Activated CD4-positive, alpha-beta memory T cell treated with anti-CD3 and anti-CD28 coated beads for 36 hours (primary cell): ENCODE measurements at places on chromosomes 3 and 15.

DNA sequence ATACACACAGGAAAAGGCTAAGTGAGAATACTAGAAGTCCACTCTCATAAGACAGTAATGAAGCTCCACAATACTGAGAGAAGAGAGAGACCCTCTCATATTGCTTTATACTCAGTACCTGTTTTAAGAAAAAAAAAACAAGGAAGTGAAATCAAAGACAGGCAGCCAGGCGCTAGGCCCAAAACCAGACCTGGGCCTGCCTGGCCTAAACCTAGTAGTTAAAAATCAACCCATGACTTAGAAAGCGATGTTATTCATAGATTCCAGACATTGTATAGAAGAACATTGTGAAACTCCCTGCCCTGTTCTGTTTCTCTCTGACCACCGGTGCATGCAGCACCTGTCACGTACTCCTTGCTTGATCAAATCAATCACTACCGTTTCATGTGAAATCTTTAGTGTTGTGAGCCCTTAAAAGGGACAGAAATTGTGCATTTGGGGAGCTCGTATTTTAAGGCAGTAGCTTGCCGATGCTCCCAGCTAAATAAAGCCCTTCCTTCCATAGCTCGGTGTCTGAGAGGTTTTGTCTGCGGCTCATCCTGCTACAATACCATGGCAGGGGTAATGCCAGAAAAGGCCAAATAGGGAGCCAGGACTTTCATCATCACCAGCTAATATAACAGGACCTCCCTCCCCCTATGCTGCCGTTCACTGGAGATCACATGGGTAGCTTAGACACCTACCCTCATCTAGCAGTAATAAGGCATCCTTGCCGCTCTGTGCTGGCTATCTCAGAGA is 1294.1 kb downstream of the NSUN3 start:
- no peak for DNase-seq
- H3K4me1 ChIP-seq: no peaks in the 10 kb centered on the region
- no peaks in the 10 kb centered on the region for H3K27me3 ChIP-seq
- no peak overlapping the region for H3K27ac ChIP-seq
- H3K36me3 ChIP-seq: no peaks in the 10 kb centered on the region
- H3K4me3 ChIP-seq: no peak overlapping the region

GRCh38 chr3:171088964-171089754 is 62.6 kb upstream of the SLC2A2 start:
- no peak for DNase-seq
- H3K27ac ChIP-seq: no peak overlapping the region
- peaks cover 21% of the 10 kb centered on the region for H3K36me3 ChIP-seq
- H3K4me1 ChIP-seq: no peaks in the 10 kb centered on the region

DNA sequence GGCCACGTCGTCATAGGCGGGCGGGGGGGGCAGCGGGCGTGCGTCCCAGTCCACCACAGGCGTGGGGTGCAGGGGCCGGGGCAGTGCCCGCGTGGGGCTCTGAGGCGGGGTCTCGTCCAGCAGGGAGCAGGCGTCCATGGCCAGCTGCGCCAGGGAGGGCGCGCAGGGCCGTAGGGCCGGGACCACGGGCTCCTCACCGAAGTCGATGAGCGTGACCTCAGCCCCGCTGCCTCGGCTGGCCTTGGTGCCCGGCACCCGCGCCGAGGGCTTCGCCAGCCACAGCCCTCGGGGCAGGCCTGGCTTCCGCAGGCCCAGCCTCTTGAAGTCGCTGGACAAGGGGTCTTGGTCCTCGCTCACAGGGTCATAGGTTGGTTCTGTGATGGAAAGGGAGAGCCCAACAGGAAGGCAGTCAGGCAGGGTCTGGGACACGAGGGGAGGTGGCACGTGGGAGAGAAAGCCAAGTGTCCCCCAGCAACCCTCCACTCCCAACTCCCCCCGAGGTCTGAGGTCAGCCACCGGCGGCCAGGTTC is 40.0 kb downstream of the TNK2 start:
- H3K4me3 ChIP-seq: no peak overlapping the region
- H3K36me3 ChIP-seq: peaks cover 7% of the 10 kb centered on the region
- no peaks in the 10 kb centered on the region for H3K27me3 ChIP-seq
- no peaks in the 10 kb centered on the region for H3K4me1 ChIP-seq
- no peak for DNase-seq

- no peaks in the 10 kb centered on the region for H3K27me3 ChIP-seq
- DNase-seq: no peak
- no peak overlapping the region for H3K4me3 ChIP-seq
- peaks cover 41% of the 10 kb centered on the region for H3K4me1 ChIP-seq
These were observed 13.1 kb downstream of the FLNB start for GRCh38 chr3:58021072-58021959.

DNA sequence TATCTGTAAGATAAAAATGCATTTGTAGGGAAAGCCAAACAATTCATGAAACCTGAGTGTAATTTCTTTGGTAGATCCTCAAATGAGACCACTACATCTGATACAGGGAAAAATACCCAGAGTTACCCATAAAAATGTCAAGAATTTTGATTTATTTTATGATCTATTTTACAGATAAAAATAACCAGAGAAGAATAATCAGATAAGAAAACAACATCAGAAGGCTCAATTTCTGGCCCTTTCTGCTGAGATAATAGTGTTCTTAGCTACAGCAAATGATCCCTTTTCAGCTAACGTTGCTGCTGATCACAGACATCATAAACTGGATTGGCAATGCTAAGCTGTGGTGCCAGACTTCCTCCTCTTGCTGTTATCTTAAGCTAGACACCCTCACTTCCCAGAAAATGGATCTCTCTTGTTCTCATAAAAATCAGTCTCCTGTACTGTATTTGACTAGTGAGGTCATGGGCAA is 21.3 kb upstream of the TMEM108 start:
- DNase-seq: no peak
- H3K4me1 ChIP-seq: no peaks in the 10 kb centered on the region
- no peak overlapping the region for H3K4me3 ChIP-seq
- peaks cover 5% of the 10 kb centered on the region for H3K27me3 ChIP-seq
- peaks cover 2% of the 10 kb centered on the region for H3K36me3 ChIP-seq

DNA sequence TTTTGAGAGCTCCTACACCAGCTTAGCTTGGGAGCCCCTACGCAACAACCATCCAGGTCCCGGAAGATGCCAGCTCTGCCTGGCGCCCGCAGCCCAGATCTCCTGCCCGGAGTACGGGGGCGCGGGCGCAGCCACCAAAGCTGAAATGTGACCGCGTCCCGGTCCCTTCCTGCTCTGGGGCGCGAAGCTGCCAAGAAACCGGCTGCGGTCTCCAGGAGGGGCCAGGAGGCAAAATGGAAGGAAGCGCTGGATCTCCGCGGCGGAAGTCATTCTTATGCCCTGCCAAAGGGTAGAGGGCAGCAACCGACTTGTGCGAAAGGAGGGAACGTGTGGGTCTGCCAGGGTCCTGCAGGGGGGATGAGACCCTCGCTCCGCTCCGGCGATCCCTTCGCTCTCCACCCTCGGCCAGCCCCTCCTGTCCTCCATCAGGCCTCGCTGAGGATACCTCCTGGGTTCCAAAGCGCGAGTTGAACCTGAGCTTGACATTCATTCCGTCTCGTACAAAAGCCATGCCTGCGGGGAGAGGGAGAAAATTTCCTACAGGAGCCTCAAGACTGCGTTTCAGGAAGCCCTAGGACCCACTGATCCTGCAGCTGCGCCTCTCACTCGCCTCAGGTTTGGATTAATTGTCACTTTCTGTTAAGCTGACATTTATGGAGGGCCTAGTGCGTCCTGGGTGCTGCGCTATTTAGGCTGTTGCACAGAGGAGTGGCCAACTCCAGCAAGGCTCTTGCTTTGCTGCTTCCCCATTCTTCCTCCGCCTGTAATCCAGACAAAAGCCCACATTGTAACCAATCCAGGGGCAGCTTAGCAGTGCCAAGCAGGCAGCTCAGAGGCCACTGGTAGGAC is 98.3 kb upstream of the VGLL3 start:
- peaks cover 10% of the 10 kb centered on the region for H3K4me1 ChIP-seq
- no peaks in the 10 kb centered on the region for H3K36me3 ChIP-seq
- peaks cover 6% of the 10 kb centered on the region for H3K27me3 ChIP-seq
- peak; percentile 20 for DNase-seq
- no peak overlapping the region for H3K27ac ChIP-seq

DNA sequence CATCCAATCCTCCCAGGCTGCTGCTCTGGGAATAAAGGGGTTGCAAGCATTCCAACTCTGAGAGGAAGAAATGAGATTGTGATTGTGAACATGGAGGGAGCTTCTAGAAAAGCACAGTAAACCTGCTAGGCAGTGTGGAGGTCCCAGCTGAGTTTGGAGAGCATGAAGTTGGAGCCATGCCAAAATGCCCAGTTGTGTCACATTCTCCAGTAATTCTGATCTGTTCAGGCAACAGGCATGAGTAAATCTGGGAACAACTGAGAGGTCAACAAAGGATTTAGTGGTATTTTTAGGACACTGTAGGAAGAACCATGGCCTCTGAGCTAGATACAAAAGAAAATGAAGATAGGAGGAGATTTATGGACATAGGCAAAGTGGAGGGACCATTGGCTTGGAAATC is 74.7 kb downstream of the CYP19A1 start:
- H3K4me1 ChIP-seq: peaks cover 8% of the 10 kb centered on the region
- DNase-seq: no peak
- no peak overlapping the region for H3K4me3 ChIP-seq
- peaks cover 23% of the 10 kb centered on the region for H3K27me3 ChIP-seq

DNA sequence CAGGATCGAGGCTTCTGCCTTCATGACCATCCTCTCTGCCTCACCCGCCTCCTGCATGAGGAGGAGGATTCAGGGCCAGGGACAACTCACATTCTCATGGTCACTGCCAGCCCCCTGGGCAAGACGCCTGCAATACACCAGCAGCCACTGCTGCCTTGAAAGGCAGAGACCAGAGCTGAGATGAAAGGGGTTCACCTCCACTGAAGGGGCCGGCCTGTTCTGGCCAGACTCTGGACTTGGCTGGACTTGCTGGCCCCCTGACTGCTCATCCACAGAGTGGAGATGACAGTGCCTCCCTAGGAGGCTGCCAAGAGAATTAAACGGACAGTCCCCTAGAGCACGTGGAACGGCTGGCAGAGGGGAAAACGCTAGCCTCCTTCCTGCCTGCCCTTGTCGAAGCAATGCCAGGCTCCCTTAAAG is 35.2 kb downstream of the MGLL start:
- H3K36me3 ChIP-seq: no peaks in the 10 kb centered on the region
- H3K4me3 ChIP-seq: no peak overlapping the region
- H3K27ac ChIP-seq: no peak overlapping the region

GRCh38 chr15:85831415-85832113 is 36.8 kb upstream of the KLHL25 start:
- H3K36me3 ChIP-seq: no peaks in the 10 kb centered on the region
- peak; percentile 56 for DNase-seq
- no peak overlapping the region for H3K4me3 ChIP-seq
- peaks cover 3% of the 10 kb centered on the region for H3K27me3 ChIP-seq

DNA sequence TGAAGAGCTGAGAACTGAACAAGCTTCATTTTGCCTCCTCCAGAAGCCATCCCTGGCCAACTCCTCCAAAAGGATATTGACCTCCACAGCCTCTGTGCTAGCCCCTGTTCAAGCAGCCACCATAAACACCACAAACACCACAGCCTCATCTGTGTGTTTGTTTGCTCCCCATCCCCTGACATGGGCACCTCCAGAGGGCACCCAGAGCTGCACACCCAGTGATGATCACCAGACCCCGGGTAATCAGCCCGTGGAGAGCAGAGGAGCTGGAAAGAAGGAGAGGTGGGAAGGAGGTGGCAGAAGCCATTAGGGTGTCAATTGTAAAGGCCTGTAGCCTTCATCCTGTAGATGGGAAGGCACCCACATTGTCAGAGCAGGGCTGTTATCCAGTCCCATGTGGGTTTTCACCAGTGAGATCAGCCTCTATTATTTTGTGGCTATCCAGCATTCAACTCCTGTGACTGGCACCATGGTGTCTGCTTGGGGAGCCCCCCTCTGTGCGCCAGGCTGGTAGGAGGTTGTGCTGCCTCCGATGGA is 6.8 kb upstream of the WNT7A start:
- H3K36me3 ChIP-seq: no peaks in the 10 kb centered on the region
- no peak for DNase-seq
- no peak overlapping the region for H3K27ac ChIP-seq
- H3K4me3 ChIP-seq: no peak overlapping the region
- peaks cover 10% of the 10 kb centered on the region for H3K27me3 ChIP-seq
- H3K4me1 ChIP-seq: peaks cover 15% of the 10 kb centered on the region

- no peak for DNase-seq
- peaks cover 8% of the 10 kb centered on the region for H3K27me3 ChIP-seq
- no peak overlapping the region for H3K27ac ChIP-seq
- H3K36me3 ChIP-seq: no peaks in the 10 kb centered on the region
- no peaks in the 10 kb centered on the region for H3K4me1 ChIP-seq
- no peak overlapping the region for H3K4me3 ChIP-seq
These were observed 43.4 kb downstream of the UMPS start for GRCh38 chr3:124773351-124774326.

DNA sequence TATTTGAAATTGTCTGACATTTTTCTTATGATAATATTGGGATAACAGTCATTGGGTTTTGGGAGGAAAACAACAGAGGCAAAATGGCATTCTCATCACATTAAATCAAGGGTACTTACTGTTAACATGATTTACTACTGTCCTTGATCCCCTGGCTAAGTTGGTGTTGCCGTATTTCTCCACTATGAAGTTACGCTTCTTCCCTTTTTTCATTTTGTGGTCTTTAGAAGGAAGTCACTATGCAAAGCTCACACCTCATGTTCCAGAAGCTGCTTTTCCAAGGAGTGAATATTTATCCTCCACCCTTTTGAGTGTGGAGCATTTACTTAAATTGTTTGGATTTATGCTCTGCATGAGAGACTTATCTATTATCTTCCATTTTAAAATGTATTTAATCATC is 63.7 kb downstream of the ALCAM start:
- H3K27me3 ChIP-seq: no peaks in the 10 kb centered on the region
- H3K36me3 ChIP-seq: peaks cover 3% of the 10 kb centered on the region
- H3K27ac ChIP-seq: no peak overlapping the region
- no peak for DNase-seq
- no peak overlapping the region for H3K4me3 ChIP-seq

- DNase-seq: no peak
- H3K4me3 ChIP-seq: no peak overlapping the region
- H3K27me3 ChIP-seq: peaks cover 2% of the 10 kb centered on the region
- H3K4me1 ChIP-seq: peaks cover 35% of the 10 kb centered on the region
- peak overlapping the region; percentile 90 for H3K27ac ChIP-seq
These were observed 6.8 kb upstream of the PKM start for GRCh38 chr15:72237853-72238224.

DNA sequence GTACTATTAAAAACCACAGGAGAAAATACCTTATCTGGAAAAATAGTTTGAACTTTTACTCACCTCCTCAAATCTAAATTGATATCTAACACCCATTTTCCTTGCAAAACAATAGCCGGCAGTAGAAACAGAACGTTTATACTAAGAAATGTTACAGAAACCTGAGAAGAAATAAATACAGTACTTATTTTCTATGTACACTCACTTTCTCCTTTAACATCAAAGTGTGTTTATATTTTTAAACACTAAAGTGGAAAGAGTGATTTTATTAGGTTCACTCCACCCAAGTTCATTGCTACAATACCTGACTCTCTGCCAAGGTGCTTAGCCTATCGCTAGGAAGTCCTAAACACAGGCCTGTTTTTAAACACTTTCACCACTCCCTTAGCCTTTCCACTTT is 87.8 kb upstream of the TJP1 start:
- H3K27me3 ChIP-seq: peaks cover 9% of the 10 kb centered on the region
- no peak for DNase-seq
- H3K4me1 ChIP-seq: no peaks in the 10 kb centered on the region
- H3K4me3 ChIP-seq: no peak overlapping the region
- no peak overlapping the region for H3K27ac ChIP-seq

- no peak overlapping the region for H3K27ac ChIP-seq
- H3K27me3 ChIP-seq: no peaks in the 10 kb centered on the region
- no peaks in the 10 kb centered on the region for H3K36me3 ChIP-seq
- no peak for DNase-seq
- no peak overlapping the region for H3K4me3 ChIP-seq
- H3K4me1 ChIP-seq: no peaks in the 10 kb centered on the region
These were observed 49.5 kb upstream of the PDZRN3 start for GRCh38 chr3:73674280-73674679.
